GM23338 (cell line): ENCODE measurements at places on chromosomes 16 and 17. TPM values are rescaled to one million over a fixed set of nuclear protein-coding genes. Genes with fewer than 3 reads are reported as not detected.

GRCh38 chr16:8888951-8889892 lies 7.1 kb downstream of the LITAFD start:
- H3K4me3 ChIP-seq = no peak overlapping the region
- peaks cover 11% of the 10 kb centered on the region; the same call in 1 of the 2 replicates for H3K4me1 ChIP-seq
- peaks cover 28% of the 10 kb centered on the region for H3K36me3 ChIP-seq
- no peak overlapping the region for H3K27ac ChIP-seq
- no peaks in the 10 kb centered on the region for H3K27me3 ChIP-seq

DNA sequence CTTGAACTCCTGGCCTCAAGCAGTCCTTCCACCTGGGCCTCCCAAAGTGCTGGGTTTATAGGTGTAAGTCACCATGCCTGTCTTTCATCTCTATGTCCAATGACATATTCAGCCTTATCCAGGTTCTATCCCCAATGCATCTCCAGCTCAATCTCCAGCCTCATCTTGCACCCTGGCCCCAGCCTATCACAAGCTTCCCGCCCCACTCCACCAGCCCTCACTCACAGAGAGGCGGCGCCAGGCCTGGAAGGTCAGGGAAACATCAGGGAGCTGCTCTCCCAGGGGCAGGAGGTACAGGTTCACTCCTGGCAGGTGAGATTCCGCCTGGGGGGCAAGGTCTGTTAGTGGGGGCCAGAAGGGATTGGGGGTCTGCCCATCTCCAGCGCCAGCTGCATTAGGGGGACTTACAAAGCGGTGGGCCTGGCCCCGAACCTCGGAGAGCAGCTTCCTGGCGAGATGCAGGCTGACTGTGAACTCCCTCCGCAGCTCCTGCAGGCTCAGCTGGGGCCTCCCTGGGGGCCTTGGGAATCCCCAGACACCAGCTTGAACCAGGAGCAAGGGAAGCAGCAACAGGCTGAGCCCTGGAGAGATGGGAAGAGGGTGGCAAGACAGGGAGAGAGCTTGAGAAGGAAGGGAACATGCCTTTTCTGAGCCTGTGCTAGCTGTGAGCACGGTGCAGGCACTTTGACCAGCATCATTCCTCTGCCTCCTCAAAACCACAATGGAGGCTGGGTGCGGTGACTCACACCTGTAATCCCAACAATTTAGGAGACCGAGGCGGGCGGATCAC lies 3.0 kb downstream of the IL27 start:
- no peaks in the 10 kb centered on the region for H3K36me3 ChIP-seq
- no peak overlapping the region for H3K4me3 ChIP-seq
- no peaks in the 10 kb centered on the region for H3K27me3 ChIP-seq
- H3K4me1 ChIP-seq = no peaks in the 10 kb centered on the region
- no peak overlapping the region for H3K27ac ChIP-seq

GRCh38 chr16:59535298-59535697 lies 801.2 kb upstream of the GOT2 start:
- DNase-seq = peak; percentile 33
- no peak overlapping the region for H3K4me3 ChIP-seq
- 0 out of 2 replicates have a peak, but pooled peaks cover 3% of the 10 kb centered on the region for H3K4me1 ChIP-seq

The QRICH2 gene
- 3.7 and 4.0 TPM in 2 replicates for total RNA-seq

- 0 out of 2 replicates have a peak, but pooled peaks cover 3% of the 10 kb centered on the region for H3K4me1 ChIP-seq
- H3K27me3 ChIP-seq = no peaks in the 10 kb centered on the region
- no peak overlapping the region for H3K4me3 ChIP-seq
- no peak for DNase-seq
- H3K27ac ChIP-seq = no peak overlapping the region
- H3K36me3 ChIP-seq = no peaks in the 10 kb centered on the region
Observed at GRCh38 chr17:80786470-80786869, 205.2 kb upstream of the CHMP6 start.

DNA sequence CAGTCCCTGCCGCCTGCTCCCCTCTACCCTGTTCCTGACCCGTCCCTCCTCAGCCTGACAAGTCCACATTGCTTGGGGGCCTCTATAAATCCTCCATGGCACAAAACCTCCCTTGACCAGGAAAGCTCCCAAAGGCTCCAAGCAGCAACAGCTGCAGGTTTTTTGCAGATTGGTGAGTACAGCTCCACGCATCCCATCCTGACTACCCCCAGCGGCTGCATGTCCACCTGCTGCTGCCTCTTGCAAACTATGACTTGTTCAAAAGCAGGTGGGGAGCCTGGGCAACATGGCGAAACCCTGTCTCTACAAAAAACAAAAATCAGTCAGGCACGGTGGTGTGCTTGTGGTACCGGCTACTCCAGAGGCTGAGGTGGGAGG lies 122.8 kb downstream of the ANKRD11 start:
- H3K4me3 ChIP-seq = no peak overlapping the region
- DNase-seq = no peak
- H3K27ac ChIP-seq = no peak overlapping the region
- peaks cover 57% of the 10 kb centered on the region for H3K4me1 ChIP-seq

DNA sequence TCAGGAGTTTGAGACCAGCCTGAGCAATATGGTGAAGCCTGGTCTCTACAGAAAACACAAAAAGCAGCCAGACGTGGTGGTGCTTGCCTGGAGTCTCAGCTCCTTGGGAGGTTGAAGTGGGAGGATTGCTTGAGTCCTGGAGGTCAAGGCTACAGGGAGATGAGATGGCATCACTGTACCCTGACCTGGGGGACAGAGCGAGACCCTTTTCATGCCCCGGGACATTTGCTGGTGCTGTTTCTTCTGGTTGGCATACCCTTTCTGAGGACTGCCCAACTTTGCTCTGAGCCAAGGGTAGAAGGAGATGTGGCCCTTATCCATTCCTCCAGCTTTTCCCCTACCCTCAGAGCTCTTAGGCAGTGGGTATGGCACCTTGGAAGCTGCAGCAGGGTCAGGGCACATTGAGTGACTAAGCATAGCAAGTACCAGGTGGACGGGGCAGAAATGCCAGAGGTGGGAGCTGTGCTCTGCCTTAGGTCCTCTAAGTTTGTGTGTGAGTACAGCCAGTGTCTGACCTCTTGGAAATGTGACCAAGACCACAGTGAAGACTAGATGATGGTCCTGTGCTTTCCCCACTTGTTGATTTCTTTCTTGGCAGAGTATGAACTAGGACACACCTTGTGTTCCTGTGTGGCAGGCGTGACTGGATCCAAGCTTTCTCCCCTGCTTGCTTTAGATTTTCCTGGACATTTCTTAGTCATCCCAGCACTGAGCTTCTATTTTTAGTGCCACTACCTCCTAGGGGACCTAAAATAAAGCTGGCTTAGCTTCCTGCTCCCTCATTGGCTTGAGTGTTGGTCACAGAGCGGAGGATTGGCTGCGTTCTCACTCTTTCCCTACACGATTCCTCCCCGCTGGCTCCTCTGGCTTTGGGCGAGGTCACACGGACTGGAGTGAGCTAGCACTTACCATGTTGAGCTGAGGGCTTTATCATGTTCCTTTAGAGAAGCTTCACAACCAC lies 9.9 kb upstream of the EDC4 start:
- no peak for DNase-seq
- H3K4me3 ChIP-seq = no peak overlapping the region
- peaks cover 28% of the 10 kb centered on the region for H3K36me3 ChIP-seq
- H3K27me3 ChIP-seq = no peaks in the 10 kb centered on the region
- H3K4me1 ChIP-seq = peaks cover 4% of the 10 kb centered on the region; the same call in 1 of the 2 replicates
- H3K27ac ChIP-seq = peak overlapping the region; percentile 69; the same call in 1 of the 2 replicates

- no peak for DNase-seq
- no peaks in the 10 kb centered on the region for H3K4me1 ChIP-seq
- no peaks in the 10 kb centered on the region for H3K27me3 ChIP-seq
- H3K36me3 ChIP-seq = peaks cover 5% of the 10 kb centered on the region; the same call in 1 of the 2 replicates
Observed at GRCh38 chr17:19327031-19327783, 35.3 kb downstream of the B9D1 start.

The RASL10B gene
- total RNA-seq = 23.1 and 26.2 TPM in 2 replicates

- H3K36me3 ChIP-seq = no peaks in the 10 kb centered on the region
- H3K27ac ChIP-seq = no peak overlapping the region
- no peak overlapping the region for H3K4me3 ChIP-seq
- DNase-seq = no peak
Observed at GRCh38 chr17:43987131-43988021, 17.0 kb upstream of the NAGS start.

The CCL17 gene
- not detected in 2 replicates for total RNA-seq

- peaks cover 61% of the 10 kb centered on the region for H3K36me3 ChIP-seq
- H3K27ac ChIP-seq = no peak overlapping the region
- H3K4me1 ChIP-seq = no peaks in the 10 kb centered on the region
- no peaks in the 10 kb centered on the region for H3K27me3 ChIP-seq
Observed at GRCh38 chr16:4442371-4442770, 16.7 kb downstream of the DNAJA3 start.

- peak overlapping the region; percentile 50 for H3K4me3 ChIP-seq
- H3K4me1 ChIP-seq = peaks cover 15% of the 10 kb centered on the region
Observed at GRCh38 chr16:12089492-12090150, 113.1 kb downstream of the SNX29 start.

The STAT5A gene
- total RNA-seq = 14.6 and 18.1 TPM in 2 replicates

DNA sequence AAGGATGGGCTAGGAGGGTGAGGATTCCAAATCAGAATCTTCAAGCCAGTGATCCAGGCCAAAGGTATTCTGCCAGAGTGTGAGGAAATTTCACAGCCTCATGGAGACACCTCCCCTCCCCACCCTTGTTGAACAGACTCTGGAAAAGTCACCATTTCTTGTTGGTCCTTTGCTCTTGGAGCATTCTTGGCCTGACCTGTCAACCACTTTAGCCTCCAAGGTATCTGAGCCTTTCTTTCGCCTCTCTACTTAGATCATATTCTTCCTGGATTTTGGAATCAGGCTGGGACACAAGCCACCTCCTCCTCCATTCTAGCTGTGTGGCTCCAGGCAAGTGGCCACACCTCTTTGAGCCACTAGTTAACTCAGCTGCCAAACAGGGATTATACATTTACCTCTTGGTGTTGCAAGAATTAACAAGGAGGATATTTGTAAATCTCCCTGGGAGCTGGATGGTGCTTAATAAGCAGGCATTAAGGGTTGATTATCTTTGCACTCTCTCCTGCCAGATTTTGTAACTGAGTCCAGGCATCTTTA lies 193.5 kb downstream of the WWOX start:
- H3K4me1 ChIP-seq = peaks cover 11% of the 10 kb centered on the region
- H3K27ac ChIP-seq = no peak overlapping the region
- no peaks in the 10 kb centered on the region for H3K36me3 ChIP-seq

DNA sequence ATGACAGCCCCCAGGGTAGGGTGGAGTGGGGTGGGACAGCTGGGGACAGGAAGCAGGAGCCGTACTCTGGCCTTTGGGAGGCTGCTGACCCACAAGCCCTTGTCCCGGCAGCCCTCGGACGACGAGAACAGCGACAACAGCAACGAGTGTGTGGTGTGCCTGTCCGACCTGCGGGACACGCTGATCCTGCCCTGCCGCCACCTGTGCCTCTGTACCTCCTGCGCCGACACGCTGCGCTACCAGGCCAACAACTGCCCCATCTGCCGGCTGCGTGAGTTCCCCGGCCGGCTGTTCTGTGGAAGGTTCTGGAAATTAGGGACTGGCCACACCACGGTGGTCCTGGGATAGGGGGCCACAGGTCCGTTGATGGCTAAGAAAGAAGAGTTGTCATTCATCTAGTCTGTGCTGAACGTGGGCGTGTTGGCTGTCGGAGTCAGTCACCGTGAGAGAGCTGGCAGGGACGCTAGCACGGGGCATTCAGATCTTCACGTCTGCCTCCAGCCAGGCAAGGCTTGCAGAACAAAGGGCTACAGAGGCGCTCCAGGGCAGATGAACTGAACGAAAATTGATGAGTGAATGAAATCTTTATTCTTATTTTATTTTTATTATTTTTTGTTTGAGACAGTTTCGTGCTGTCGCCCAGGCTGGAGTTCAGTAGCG lies 19.8 kb upstream of the NUDT16L1 start:
- no peak for DNase-seq
- H3K36me3 ChIP-seq = peaks cover 5% of the 10 kb centered on the region
- no peak overlapping the region for H3K4me3 ChIP-seq
- H3K4me1 ChIP-seq = no peaks in the 10 kb centered on the region

GRCh38 chr16:56513972-56514371 lies 5.9 kb downstream of the BBS2 start:
- no peaks in the 10 kb centered on the region for H3K27me3 ChIP-seq
- H3K4me3 ChIP-seq = no peak overlapping the region
- H3K4me1 ChIP-seq = peaks cover 3% of the 10 kb centered on the region; the same call in 1 of the 2 replicates

DNA sequence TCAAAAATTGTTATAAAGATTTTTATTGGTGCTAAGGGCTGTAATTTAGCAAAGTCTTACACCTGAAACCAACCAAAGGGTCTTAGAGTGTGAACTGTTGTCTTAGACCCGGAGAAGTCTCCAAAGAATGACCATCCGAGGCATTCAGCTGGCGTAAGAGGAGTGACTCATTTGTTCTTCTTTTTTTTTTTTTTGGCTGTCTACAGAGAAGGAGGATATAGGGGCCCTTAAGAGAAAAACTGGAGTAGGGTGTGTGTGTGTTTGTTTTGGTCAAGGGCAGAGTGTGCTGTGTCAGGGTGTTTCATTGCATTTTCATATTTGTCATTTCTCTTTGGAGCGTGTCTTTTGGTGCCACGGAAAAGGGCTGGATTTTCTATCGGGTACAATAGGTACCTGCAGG lies 508.0 kb downstream of the WWOX start:
- peaks cover 50% of the 10 kb centered on the region for H3K4me1 ChIP-seq
- H3K4me3 ChIP-seq = no peak overlapping the region
- no peaks in the 10 kb centered on the region for H3K27me3 ChIP-seq

The CLCN7 gene
- 35.9 and 53.8 TPM in 2 replicates for total RNA-seq

DNA sequence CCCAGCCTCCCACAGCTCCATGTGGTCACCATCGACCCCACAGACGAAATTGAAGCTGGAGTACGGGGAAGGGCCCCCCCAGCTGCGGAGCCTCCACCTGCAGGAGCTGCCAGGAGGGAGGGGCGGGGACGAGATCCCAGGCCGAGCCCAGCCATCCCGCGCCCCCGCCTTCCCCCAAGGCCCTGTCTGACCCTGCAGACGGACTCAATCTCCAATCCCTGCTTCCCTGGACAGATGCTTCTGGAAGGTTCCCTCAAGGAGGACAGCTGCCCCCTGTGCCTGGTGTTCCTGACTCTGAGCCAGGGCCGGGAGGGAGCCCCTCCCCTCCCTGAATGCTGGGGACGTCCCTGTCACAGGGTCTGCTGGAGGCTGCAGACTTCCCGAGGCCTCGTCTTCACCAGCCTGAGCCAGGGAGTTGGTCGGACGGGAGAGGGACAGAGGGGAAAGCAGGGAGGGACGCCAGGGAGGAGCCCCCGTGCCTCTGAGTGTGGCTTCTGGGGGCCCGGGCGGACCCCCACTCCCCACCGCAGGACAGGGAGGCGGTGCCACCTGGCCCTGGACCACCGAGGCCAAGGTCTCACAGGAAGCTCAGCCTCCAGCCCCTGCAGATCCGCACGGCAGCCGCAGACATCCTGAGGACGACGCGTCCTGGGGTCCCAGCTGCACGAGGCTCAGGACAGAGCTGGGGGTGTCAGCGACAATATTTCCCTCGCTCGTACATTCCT lies 21.3 kb upstream of the C1QTNF8 start:
- no peaks in the 10 kb centered on the region for H3K4me1 ChIP-seq
- no peaks in the 10 kb centered on the region for H3K27me3 ChIP-seq
